Activated CD8-positive, alpha-beta memory T cell treated with anti-CD3 and anti-CD28 coated beads for 36 hours (primary cell): ENCODE measurements at places on chromosomes 3 and 15. TPM values are rescaled to one million over a fixed set of nuclear protein-coding genes. Genes with fewer than 3 reads are reported as not detected.

The TRH gene
- not detected for total RNA-seq

The KIF15 gene
- total RNA-seq: 25.7 TPM

The CIB2 gene
- 2.8 TPM for total RNA-seq

The GOLGA8G gene
- total RNA-seq: not detected

The CKMT1A gene
- not detected for total RNA-seq

The RASL12 gene
- total RNA-seq: not detected

The HIGD2B gene
- 0.17 TPM for total RNA-seq

The GOLGA6L10 gene
- total RNA-seq: 0.82 TPM

The CHRD gene
- total RNA-seq: not detected

The HRG gene
- total RNA-seq: not detected

The CD200 gene
- 25.1 TPM for total RNA-seq
